ENCODE measurements at places on chromosomes 2 and 18.

DNA sequence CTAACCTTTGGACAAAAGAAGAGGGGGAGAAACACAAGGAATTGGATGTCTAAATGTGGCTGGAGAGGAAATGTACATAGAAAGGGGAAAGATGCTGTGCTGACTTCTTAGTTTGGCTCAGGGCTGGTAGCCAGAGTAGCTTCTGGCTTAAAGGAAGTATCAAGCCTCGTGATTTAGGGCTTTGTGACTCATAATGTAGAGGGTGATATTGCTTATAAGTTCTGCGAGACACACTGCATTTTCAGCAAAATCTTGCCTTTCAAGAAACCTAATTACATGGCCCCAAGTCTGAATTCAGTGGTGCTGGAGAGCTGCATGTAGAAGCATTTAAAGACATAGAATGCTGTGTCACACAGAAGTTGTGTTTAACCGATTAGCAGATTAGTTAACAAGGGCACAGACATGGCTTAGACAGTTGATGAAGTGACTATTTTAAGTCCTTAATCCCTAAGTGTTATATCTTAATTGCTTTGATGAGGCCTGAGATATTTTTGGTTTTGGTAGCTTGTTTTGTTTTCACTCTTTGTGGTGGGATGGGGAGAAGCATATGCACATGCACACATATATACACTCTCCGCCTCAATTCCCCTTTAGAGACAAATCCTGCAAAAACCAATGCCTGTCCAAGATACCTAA lies 66.4 kb downstream of the EPAS1 start:
- DNase-seq = no peak

- no peak for DNase-seq
These were observed 42.4 kb upstream of the SPAG16 start for GRCh38 chr2:213241817-213242216.

DNA sequence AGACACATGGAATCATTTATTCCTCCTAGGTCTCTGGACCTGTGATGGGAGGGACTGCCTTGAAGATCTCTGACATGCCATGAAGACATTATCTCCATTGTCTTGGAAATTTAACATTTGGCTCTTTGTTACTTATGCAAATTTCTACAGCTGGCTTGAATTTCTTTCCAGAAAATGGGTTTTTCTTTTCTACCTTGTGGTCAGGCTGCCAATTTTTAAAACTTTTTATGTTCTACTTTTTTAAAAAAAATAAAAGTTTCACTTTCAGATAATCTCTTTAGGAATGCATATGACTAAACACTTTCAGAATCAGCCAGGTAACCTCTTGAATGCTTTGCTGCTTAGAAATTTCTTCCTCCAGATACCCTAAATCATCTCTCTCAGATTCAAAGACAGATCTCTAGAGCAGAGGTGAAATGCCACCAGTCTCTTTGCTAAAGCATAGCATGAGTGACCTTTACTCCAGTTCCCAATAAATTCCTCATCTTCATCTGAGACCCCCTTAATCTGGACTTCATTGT lies 209.6 kb downstream of the RPRM start:
- no peak for DNase-seq

GRCh38 chr18:28075501-28075900 lies 101.4 kb downstream of the CDH2 start:
- no peak for DNase-seq

DNA sequence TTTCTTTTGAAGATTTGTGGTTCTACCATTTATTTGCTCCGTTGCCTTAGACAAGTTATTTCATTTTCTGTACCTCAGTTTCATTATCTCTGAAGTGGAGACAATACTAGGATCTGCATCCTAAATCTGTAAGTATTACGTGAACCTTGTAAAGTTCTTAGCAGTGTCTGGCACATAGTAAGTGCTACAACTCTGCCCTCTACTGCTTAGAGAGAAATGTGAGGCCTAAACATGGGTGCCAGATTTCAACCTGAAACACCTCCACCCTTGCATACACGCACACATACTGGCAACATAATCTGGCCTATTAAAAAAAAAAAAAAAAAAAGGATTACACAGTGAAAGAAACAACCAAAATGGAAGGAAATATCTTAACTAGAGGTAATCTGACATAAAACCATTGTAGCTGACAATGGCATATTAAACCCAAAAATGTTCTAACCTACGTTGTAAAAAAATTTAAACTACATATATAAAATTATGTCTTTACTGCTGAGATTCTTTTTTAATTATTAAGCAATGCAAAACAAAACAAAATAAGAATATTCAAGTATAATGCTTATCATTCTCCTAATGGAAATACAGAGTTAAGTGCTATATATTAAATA lies 132.6 kb downstream of the MAP2 start:
- no peak for DNase-seq

DNA sequence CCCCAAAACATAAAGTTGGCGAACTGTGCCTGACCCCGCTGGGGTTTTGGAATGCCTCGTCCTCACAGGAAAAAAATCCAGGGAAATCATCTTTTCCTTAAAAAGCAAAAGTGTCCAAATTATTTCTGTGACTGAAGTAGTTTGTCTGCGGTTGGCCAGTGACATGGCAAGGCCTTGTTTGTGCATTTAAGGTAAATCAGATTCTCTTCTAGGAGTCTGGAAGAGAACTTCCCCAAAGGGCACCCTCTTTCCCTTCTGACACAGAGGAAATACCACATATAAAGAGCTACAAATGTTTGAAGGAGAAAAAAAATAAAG lies 737 bp upstream of the CYB5A start:
- no peak for DNase-seq

DNA sequence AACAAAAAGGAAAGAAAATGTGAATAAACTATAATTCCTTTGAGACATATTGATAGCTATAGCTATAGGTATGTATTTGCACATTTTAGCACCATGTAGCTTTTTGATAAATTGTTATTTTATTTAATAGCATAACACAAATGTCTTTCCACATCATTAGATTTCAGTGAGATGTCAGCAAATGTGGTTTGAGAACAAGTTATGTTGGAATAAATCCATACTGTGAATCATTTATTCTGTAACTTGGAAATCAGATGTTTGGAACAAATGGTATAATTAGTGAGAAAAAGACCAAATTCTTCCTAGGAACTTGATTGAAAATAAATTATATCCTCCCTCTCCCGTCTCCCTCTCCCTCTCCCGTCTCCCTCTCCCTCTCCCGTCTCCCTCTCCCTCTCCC lies 62.8 kb downstream of the NABP1 start:
- no peak for DNase-seq

- DNase-seq = no peak
These were observed 3.6 kb downstream of the IHH start for GRCh38 chr2:219056896-219057708.

DNA sequence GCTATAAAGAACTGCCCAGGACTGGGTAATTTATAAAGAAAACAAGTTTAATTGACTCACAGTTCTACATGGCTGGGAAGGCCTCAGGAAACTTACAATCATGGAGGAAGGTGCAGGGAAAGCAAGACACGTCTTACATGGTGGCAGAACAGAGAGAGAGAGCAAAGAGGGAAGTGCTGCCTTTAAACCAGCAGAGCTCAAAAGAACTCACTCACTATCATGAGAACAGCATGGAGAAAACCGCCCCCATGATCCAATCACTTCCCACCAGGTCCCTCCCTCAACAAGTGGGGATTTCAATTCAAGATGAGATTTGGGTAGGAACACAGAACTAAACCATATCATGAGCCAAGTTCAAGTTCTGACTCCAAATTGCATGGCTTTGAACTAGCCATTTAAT lies 62.8 kb upstream of the PPP1CB start:
- DNase-seq = no peak

GRCh38 chr2:5940596-5941535 lies 248.7 kb downstream of the SOX11 start:
- no peak for DNase-seq

DNA sequence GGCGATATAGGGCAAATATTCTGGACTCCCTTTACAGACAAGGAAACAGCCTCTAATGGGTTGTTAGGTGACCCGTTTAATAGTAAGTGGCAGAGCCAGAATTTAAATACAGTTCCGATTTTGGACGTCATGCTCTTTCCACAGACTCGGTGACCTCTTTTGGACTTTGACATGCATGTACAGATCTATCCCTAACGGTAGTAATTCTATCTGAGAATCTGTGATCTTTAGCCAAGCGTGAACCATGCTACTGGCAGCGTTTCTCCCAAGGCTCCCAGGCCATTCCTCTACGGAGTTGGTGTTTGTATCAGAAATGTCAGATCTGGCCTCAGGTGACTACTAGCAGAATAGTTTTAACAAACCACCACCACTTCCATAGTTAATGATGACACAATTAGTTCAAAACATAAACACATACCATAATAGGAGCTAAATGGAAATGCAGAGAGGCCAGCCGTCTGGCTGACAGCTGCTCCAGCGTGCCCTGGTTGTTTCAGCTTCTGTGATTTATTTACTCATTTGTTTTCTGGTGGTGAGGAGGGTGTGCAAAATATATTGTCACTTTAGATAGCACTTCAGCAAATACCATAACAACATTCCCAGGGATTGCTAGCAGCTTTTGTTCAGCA lies 304.6 kb upstream of the LYPD1 start:
- no peak for DNase-seq

- no peak for DNase-seq
These were observed 73.9 kb upstream of the RPL31 start for GRCh38 chr2:100928235-100928634.

GRCh38 chr18:987325-988186 lies 82.9 kb downstream of the ADCYAP1 start:
- no peak for DNase-seq

- no peak for DNase-seq
These were observed 118.5 kb upstream of the HDAC4 start for GRCh38 chr2:239519089-239519920.

DNA sequence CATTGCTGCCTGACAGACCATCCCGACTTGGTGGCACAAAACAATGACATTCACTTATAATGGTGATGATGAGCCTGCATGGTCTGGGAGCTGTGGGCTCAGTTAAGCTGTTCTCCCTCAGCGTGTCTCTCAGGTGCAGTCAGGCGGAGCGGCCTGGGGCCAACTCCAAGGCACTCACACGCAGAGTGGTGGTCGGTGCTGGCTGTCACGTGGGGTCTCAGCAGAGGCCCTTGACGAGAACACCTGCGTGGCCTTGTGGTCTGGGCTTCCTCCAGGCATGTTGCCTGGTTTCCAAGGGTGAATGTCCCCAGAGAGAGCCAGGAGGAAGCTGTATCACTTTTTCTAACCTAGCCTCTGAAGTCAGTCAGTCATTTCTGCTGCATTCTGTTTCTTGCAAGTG lies 29.8 kb downstream of the ARMC9 start:
- DNase-seq = no peak

DNA sequence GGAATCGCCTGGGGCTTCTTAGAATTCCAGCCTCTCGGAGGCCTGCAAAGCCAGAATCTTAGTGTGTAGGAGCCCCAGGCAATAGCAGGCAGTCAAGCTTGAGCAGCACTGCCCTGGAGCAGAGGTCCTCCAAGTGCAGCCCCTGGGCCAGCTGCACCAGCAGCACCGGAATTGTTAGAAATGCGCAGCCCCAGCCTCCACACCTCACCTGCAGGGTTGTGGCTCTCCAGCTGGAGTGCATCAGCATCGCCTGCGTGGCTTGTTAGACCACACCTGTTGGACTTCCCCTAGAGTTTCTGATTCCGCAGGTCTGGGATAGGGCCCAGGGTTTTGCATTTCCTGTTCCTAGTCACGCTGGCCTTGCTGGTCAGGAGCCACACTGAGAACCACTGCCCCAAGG lies 100.3 kb downstream of the ASAP2 start:
- no peak for DNase-seq

- DNase-seq = no peak
These were observed 104.9 kb downstream of the TTN start for GRCh38 chr2:178702361-178702760.

DNA sequence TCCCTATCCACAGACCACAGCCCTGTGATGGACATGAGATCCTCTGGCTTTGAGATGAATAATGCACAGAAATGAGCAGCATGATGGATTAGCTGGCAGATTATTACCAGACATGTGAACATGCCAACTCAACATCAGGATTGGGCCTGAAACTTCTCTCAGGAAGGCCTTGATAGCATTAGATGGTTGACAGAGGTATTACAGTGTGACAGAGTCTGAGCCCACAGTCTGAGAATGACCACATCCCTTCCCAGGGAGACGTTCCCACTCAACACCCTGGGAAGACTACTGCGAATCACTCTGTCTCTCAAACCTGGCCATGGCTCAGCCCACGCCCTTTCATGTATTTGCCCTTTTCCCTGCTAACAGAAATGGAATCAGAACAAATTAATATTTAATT lies 66.9 kb downstream of the BCL11A start:
- DNase-seq = no peak
